ENCODE measurements at places on chromosomes 7 and 10. TPM values are rescaled to one million over a fixed set of nuclear protein-coding genes. Genes with fewer than 3 reads are reported as not detected.

GRCh38 chr10:19606968-19607367, 209.3 kb upstream of the PLXDC2 start:
- DNase-seq = no peak

GRCh38 chr10:51748959-51749358, 49.6 kb upstream of the CSTF2T start:
- no peak for DNase-seq

GRCh38 chr7:100677308-100678267, 4.0 kb downstream of the GNB2 start:
- DNase-seq = no peak

DNA sequence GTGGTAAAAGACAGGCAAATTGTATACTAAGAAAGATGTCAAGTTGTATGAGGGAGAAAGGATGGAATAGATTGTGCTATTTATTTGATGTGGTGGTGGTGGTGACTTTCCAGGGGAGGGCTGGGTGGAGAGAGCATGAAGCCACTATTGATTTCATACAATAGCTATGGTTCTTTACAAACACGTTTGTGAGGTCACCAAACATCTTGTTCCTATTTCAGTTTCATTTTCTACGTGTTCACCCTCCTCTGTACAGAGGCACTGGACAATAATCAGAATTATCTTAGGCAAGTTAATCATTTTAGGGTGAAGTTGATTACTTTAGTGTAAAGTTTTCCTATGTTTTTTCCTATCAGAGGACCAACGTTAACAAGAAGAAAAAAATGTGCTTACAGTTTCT, 10.3 kb upstream of the CNTNAP2 start:
- DNase-seq = no peak

DNA sequence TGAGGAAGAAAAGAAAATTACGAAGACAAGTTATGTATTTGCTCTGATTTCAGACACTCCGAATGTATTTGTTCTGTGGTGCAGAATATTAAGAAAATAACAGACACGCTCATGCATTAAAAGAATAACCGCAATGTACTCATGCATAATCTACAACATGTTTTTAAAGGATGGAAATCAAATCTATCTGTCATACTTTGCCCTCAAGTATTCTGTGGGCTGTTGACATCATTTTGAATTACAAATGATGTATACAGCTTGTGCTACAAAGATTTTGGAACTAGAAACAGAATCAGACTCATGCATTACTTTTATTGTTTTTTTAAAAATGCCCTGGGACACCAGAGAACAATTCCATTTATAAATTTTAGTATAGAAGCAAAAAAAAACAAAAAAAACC, 69.9 kb downstream of the APBB1IP start:
- DNase-seq = no peak

DNA sequence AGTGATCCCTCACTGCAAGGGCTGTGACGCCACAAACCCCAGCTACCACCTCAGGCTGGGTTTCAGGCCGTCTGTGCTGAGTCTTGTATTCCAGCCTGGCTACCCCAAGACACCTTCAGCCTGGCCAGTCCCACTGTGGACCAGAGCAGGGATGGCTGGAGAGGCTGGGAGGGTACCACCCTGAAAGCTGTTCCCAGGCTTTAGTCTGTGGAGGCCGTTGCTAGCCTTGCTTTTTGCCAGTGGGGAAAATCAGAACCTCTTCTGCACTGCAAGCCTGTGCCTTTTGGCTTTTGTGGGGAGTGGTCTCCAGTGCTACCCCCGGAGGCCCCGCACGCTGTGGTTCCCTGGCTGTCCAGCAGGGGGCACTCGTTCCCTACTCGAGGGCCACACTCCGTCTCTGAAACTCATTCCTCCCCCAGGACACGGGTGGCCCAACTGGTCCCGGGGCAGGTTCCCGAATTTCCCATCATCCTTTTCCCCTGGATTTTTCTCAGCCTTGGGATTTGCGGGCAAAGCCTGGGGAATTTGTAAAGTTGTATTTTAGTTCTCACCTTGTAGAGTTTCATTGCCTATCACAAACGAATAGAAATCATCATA, 128.4 kb upstream of the BTBD16 start:
- peak; percentile 53 for DNase-seq

DNA sequence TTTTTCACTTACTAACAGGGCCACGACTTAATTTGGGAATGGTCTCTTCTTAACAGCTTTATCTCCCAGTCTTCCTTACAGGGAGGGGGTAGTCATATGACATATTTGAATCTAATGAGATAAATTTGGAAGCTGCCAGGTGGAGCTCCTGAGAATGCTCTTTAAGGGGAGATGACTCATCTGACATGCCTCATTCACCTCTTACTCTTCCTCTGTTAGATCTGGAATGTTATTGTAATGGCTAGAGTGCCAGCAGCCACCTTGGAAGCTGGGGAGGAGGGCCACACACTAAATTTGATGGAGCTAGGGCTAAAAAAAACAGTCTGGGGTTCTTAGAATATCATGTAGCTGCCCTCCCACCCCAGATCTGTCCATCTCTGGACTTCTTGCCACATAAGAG, 22.7 kb downstream of the HECW1 start:
- DNase-seq = no peak

DNA sequence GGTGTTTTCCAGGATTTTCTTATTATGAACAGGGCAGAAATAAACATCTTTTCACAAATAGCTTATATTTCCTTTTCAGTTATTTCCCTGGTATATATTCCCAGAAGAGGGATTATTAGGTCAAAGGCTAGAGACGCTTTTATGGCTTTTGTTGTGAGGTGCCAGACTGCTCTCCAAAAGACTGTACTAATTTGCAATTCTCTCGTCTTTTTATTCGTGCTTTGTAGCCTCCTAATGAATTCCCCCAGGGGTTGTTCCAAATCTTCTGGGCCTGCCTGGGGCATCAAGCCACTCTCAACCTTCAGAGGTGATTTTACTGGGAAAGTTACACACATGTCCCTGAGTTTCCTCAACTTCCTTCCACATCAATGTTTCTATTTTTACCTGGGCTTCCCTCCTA, 34.0 kb upstream of the R3HCC1L start:
- DNase-seq = no peak

DNA sequence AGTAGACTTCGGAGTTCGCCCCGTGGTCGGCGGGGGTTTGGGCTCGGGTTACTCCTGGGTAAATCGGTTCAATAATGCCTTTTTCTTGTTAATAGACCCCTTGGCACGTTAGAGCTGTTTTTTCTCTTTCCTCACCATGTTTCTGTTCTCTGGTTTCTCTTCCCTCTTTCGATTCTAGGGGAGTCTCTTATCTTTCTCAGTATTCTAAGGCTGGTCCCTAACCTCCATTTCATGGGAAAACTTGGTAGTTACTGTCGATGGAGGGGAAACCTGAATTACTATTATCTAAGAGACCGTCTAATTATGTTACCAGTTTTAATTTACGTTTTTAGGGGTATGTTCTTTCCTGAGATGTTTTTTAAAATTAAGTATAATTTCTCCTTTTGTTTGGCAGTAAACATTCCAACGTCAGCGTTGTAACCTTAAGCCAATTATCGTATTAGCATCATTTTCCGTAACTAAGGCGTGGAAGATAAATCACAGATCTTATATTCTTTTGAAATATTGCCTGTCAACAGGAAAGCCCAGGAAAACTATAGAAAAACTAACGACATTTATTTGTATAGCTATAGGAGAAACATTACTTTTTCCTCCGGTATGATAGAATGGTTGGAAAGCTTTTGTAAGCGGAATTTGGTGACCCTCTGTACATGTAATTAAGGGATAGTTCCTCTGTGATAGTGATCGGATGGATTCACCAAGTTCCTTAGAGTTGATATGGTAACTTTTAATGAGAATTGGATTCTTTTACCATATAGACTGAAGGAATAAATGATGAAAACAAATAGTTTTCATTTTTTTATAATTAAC, 847 bp downstream of the BTAF1 start:
- no peak for DNase-seq

DNA sequence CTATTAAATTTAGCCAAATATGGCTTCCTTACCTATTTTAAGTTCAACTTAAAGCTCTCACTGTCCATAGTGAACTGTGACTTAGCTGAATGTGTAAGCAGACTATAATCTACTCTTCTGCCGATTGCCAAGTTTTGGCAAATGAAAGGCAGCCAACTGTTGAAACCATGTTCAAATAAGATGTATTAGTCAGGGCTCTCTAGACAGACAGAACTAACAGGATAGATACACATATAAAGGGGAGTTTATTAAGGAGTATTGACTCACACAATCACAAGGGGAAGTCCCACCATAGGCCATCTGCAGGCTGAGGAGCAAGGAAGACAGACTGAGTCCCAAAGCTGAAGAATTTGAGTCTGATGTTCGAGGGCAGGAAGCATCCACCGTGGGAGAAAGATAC, 837.7 kb upstream of the AUTS2 start:
- DNase-seq = no peak

ATP6V0A4 gene
- not detected for total RNA-seq

SPDYE5 gene
- not detected for total RNA-seq

SLC13A1 gene
- 0.32 TPM for total RNA-seq

FAM204A gene
- total RNA-seq = 40.1 TPM
